Dorsolateral prefrontal cortex (tissue), 122 donors: ENCODE measurements at places on chromosomes 4 and X.

GRCh38 chrX:21675931-21676330 lies 17.8 kb upstream of the KLHL34 start:
- no peak for DNase-seq

DNA sequence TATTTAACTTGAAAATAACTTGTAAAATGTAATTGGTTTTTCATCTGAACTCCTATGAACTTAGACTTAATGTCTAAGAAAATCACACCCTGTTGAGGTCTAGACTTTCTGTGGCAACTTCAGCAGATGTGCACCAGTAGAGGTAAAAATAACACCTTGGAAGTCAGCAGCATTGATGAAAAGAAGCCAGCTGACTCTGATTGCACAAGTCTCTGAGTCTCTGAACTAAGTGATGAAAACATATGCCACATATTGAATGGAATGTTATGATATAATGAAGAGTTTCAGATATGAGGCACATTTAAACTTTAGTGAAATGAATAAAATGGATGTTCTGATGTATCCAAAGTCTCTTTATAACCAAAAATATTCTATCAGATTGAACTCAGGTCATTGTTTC lies 155.4 kb downstream of the GPM6A start:
- DNase-seq = no peak

DNA sequence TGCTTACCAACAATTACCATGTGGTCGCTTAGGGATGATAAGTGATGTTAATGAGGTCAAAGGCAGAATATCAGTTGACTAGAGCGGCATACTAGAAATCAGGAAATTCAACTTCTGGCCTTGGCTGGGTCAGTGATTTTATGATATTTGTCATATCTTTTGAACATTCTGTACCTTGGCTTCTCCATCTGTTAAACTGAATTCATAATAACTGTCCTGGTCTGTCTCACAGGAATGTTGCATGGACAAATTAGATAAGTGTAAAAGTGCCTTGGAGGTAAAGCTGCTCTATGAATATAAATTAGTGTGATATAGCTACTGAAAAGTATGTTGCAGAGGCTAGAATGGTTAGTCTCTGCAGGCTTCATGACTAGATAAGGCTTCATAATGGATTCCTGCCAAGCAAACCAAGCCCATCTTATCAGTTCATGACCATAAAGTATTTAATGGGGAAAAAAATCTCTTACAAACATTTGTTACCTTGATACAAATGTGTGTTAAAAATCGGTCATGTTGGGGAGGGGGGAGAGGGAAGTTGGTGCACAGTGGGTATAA lies 104.6 kb upstream of the BMPR1B start:
- no peak for DNase-seq

- no peak for DNase-seq
Measured at GRCh38 chr4:90074322-90074886, 52.8 kb upstream of the CCSER1 start.

- DNase-seq = no peak
Measured at GRCh38 chr4:124157396-124158083, 555.0 kb downstream of the ANKRD50 start.

GRCh38 chrX:69015564-69016292 lies 149.5 kb downstream of the PJA1 start:
- DNase-seq = no peak

GRCh38 chr4:145567516-145567915 lies 51.7 kb upstream of the MMAA start:
- no peak for DNase-seq

DNA sequence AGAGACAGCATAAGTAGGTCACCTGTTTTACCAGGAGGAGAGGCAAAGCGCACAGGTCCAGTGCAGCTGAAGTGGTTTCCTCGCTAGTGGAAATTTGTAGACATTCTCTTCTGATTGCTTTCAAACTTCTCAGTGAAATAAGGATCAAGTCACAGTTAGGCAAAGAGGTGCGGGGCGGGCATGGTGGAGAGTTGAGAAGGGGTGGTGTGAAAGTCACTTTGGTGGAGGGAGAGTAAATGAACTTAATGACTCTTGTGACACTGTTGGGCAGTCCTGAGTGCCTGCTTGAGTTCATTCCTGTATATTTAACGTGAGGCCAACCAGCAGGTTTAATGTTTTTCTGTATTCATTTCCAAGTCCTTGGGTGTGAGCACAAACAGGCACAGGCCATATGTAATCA lies 235.6 kb downstream of the TRIML1 start:
- no peak for DNase-seq

- no peak for DNase-seq
Measured at GRCh38 chr4:84167564-84167963, 331.5 kb downstream of the NKX6-1 start.

- no peak for DNase-seq
Measured at GRCh38 chrX:57417827-57418226, 131.3 kb downstream of the FAAH2 start.

DNA sequence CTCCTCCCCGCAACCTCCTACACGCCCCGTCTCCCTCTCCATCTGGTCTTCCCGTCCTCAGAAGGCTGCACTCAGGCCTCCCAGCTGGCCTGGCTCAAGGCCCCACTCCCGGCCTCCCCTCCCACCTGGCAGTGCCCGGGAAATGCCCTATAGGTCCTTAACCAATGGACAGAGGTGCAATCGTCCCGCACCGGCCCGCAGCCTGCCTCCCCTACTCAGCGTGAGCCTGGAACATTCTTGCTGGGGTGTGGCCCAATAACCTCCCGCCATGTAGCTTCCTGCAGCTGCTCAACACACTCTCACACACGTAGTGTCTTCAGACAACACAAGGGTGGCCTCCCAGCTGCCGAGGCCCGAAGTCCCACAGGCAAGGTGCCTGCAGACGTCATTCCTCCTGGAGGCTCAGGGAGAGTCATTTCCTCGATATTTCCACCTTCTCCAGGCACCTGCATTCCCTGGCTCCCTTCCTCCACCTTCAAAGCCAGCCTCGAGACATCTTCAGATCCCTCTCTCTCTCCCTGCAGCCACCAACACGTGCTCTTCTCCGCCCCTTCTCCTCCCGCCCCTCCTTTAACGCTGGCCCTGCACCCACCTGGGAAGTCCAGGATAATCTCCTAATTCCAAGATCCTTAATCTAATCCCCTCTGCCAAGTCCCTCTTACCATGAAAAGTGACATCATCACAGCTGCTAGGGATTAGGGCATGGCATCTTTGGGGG lies 56.2 kb downstream of the ADRA2C start:
- DNase-seq = no peak

DNA sequence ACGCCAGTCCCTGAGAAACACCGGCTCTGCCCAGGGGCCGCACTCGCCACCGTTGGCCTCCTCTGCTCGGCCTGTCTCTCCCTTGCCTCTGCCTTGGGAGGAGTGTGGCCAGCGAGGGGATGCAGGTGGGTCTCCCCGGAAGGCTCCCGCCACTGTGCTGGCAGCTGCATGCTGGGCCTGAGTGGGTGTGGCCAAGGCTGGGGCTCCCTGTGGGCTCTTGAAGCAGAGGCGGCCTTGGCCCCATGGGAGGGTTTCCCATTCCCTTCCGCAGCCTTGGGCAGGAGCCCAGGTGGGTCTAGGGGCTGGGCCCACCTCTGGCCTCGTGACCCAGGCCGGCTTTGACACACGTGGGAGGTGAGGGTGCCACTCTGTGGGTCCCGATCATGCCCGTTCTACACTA lies 19.1 kb downstream of the FGFRL1 start:
- no peak for DNase-seq

DNA sequence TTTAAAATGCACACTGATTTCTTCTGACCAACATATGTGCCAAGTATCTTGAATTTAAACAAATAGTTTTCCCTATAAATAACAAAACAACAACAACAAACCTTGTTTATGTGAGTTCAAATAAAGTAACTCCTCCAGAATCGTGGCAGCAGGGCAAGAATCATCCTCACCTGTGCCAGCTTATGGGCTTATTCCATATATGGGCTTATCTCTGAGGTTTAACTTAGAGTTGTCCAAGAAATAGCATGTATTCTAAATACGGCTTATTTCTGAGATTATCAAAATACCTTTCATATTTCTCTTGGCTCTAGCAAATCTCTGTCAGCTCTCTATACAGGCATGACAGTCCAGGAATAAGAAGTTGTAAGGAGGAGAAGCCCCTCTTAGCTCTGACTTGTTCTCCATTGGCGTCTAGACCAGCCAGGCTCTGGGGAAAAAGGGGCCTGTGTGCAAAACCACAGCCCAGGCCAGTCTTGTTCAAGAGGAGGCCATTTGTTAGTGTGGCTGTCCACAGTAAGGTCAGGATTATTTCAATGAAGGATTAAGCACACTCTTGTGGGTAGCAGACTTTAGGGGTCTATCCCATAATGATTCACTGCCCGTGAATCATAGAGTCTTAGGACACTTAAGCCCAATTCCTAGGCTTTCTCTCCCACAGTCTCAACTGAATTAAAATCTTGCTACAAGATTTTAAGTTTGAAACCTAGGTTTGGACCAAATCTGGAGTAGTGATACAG lies 63.2 kb downstream of the FRAS1 start:
- DNase-seq = no peak

DNA sequence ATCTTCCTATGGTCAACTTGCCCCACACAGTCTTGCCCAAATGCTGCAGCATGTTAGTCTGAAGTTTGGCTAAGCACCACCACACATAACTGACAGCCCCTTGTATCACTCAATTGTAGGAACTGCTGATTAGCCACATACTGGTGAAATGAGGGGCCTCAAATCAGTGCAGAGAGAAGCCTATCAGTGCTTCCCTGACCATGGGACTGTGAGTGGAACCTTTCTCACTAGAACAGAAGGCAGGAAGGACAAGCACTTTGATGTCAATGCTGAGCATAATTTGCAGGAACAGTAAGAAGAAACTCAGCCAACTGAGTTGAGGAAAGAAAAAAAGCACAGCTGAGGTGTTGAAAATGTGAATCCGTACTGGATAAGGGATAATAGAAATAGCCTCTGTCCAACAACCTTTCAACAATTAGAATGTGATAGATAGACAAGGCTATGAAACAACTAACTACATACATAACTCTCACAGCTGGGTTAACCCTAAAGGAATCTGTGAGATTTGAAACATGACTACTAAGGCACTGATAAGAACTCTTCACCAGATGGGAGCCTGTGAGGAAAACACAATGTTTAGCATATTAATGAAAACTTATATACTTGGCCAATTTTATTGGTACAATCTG lies 136.6 kb upstream of the SH3RF1 start:
- DNase-seq = no peak

DNA sequence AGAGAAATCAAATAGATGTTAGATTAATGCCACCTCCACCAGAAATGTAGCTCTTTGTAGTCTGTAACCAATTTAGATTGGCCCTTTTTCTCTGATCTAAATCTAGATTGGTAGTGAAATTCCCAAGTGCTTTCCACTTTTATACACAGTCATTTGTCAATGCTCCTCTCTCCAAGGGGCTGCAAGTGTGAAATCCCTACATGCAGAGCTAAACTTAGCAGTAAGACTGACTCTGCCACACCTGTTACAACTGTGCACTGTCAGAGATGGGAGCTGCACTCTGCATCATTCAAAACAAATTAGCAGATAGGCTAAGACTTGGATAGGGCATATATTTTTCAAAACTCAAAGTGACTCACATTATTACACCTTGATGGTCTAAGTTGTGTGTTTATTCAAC lies 9.1 kb downstream of the SERTM2 start:
- no peak for DNase-seq

DNA sequence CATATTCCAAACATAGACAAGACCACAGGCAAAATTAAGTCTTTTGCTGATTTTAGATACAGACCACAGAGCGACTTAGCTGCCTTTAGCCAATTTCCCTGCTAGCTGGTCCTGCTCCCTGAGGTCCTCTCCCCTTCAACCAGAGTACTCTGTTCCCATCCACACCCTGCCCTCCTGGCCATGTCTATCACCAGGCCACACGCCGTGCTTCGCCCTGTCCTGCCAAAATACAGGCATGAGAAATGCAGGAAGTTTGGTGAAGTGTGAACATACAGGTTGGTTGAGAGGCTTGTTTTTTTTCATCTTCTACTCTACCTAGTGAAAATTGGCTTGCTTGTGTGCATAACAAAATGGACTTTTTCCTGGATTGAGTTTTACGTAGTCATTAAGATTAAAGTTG lies 226.2 kb upstream of the TENM3 start:
- no peak for DNase-seq

- no peak for DNase-seq
Measured at GRCh38 chr4:112183252-112183651, 38.0 kb downstream of the FAM241A start.

GRCh38 chr4:40243386-40243948 lies 46.6 kb downstream of the RHOH start:
- no peak for DNase-seq

DNA sequence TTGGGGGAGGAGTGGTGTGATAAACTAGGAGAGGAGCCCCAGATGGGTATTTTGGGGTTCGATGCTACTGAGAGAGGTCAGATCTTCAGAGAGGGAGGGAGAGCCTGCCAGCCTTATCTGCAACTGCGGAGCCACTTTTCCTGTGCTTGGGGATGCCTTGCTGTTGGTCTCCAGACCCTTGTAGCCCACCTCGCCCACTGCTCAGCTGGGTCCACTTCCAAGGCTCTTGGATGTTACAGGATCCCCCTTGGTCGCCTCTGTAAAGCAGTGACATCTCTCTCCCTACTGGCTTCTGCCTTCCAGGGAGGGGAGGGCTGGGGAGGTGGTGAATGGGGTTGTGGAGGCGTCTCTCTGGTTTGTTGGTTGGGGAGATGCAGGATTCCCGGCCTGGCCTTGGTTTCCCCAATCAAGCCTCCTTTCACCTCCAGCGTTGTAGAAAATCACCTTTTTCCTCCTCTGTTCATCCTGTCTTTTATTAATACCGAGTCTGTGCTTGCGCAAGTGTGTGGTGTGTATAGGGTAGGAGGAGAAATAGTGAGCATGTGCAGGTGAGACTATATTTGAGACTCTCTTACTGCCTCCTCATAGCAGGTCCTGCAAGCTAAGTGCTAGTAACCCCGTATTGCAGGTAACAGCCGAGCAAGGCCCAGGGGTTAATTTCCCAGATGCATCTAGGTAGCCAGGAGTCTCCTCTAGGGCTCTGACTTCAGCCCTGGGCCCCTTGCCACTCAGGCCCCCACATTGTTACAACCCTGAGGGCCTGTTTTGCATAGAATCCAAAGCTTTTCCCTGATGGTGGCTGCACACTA lies 337.4 kb downstream of the ARHGAP10 start:
- no peak for DNase-seq

GRCh38 chr4:18529482-18529881 lies 507.9 kb upstream of the LCORL start:
- no peak for DNase-seq

DNA sequence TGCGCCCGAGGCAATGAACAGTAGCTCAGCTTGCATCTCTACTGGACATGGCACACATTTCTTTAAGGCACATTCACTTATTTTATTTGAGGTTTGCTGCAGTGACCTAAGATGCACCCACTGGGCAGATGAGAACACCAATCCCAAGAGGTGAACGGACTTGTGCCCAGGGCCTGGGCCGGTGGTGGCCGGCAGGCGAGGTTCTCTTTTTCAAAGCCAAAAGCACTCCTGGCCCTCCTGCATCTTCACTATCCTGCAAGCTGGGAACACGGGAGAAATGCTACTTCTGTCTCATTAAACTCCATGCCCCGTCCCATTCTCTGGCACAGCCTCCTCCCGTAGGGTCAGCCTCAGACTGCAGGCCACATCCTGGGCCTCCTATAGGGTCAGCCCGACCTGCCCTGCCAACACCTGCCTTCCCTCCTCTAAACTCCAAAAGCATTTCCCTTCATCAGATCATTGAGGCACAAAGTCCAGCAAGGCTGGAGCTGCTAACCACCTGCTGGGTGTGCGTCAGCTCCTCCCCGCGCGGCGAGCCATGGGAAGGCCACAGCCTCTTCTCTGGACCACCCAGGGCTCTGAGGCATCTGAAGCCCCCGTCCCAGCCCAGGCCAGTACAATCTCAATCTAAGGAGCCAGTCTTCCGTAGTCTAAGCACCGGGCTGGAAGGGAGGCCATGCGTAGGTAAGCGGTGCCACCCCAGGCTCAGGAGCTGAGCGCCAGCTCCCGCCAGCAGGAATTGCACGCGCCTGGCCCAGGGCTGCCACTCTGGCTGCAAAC lies 166.1 kb downstream of the AFAP1 start:
- no peak for DNase-seq
